Mesothelial cell of epicardium (in vitro differentiated cells): ENCODE measurements at places on chromosomes 12 and 14.
A peak's percentile ranks its signal among the peaks of the same experiment; 100 is the strongest.

GRCh38 chr12:12909995-12910420, 18.6 kb downstream of the GPRC5A start:
- no peak overlapping the region for H3K4me3 ChIP-seq
- H3K36me3 ChIP-seq = peaks cover 48% of the 10 kb centered on the region
- no peaks in the 10 kb centered on the region for H3K27me3 ChIP-seq
- peaks cover 32% of the 10 kb centered on the region for H3K4me1 ChIP-seq

GRCh38 chr12:67658486-67658885, 9.9 kb downstream of the DYRK2 start:
- peaks cover 30% of the 10 kb centered on the region for H3K4me1 ChIP-seq
- no peak overlapping the region for H3K27ac ChIP-seq
- DNase-seq = no peak
- no peak overlapping the region for H3K4me3 ChIP-seq

DNA sequence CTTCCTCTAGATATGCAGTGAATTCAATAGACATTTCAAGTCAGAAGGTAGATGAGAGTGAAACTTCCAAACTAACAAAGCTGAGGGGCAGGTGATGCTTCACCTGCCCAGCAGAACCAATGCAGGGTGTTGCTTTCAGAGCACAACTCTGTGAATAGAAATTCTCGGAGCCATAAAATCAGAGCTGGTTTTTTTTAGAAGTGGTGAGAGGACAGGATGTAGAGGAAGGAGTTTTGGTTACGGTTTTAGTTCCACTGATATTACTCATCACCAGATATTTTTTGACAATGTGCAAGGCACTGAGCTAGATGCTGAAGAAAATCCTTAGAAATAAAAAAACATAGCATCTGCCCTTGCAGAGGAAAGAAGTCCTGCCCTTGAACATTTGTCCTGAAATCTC, 62.2 kb downstream of the BMP4 start:
- no peak overlapping the region for H3K27ac ChIP-seq
- no peaks in the 10 kb centered on the region for H3K27me3 ChIP-seq
- peaks cover 8% of the 10 kb centered on the region for H3K4me1 ChIP-seq
- no peak for DNase-seq

GRCh38 chr14:37272569-37272968, 74.8 kb downstream of the MIPOL1 start:
- no peak for DNase-seq
- no peaks in the 10 kb centered on the region for H3K27me3 ChIP-seq

DNA sequence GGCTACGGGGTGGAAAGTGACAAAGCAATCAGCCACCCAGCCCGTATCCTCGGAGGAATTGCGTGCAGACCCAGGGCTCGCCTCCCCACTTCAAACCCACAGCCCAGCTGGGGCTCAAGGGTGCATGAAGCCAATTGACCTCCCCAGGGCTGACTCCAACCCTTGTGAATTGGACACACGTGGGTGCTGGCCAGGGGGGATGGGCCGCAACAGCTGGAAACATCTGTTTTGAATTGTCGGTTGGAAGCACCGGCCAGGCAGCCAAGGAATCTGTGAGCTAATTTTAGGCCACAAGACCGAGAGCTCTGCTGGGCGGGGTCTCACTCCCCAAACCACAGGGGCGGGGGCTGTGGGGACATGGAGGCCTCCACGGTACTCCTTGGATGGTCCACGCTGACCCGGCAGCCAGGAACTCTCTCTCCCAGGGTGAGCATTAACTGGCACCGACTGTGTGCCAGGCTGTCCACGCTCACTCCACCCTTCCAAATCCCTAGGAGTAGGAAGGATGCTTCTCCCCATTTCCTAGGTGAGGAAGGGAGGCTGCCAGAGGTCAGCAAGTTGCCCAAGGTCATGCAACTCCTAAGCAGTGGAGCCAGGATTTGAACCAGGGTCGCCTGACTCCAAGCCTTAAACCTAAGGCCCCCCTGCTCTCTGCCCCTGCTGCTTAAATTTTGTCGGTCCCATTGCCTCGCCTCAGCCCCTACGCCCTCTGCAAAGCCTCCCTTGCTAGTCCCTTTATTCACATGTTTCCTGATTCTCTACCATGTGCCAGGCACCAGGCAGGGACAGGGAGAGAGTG, 11.9 kb upstream of the TMEM119 start:
- no peaks in the 10 kb centered on the region for H3K27me3 ChIP-seq
- no peaks in the 10 kb centered on the region for H3K36me3 ChIP-seq
- no peak overlapping the region for H3K27ac ChIP-seq
- H3K4me1 ChIP-seq = peaks cover 3% of the 10 kb centered on the region
- peak; percentile 63 for DNase-seq

GRCh38 chr12:59904874-59905521, 309.2 kb downstream of the SLC16A7 start:
- DNase-seq = no peak
- no peaks in the 10 kb centered on the region for H3K27me3 ChIP-seq
- H3K4me1 ChIP-seq = no peaks in the 10 kb centered on the region
- no peak overlapping the region for H3K27ac ChIP-seq
- no peaks in the 10 kb centered on the region for H3K36me3 ChIP-seq

GRCh38 chr14:96590190-96590864, 88.1 kb downstream of the PAPOLA start:
- no peaks in the 10 kb centered on the region for H3K36me3 ChIP-seq
- no peaks in the 10 kb centered on the region for H3K4me1 ChIP-seq
- H3K4me3 ChIP-seq = no peak overlapping the region
- DNase-seq = no peak
- H3K27ac ChIP-seq = no peak overlapping the region
- peaks cover 22% of the 10 kb centered on the region for H3K27me3 ChIP-seq

- H3K27ac ChIP-seq = peak overlapping the region; percentile 99
- no peaks in the 10 kb centered on the region for H3K27me3 ChIP-seq
- peaks cover 4% of the 10 kb centered on the region for H3K36me3 ChIP-seq
- DNase-seq = peak; percentile 65
- H3K4me1 ChIP-seq = peaks cover 71% of the 10 kb centered on the region
Measured at GRCh38 chr12:124185971-124186686, 108.8 kb upstream of the RFLNA start.

GRCh38 chr14:79971330-79971729, 240.0 kb downstream of the DIO2 start:
- no peaks in the 10 kb centered on the region for H3K4me1 ChIP-seq
- no peak overlapping the region for H3K4me3 ChIP-seq
- no peak overlapping the region for H3K27ac ChIP-seq
- peaks cover 22% of the 10 kb centered on the region for H3K27me3 ChIP-seq
- no peak for DNase-seq

GRCh38 chr12:122961531-122962329, 4.5 kb downstream of the ABCB9 start:
- no peak overlapping the region for H3K27ac ChIP-seq
- H3K4me1 ChIP-seq = peaks cover 11% of the 10 kb centered on the region
- H3K36me3 ChIP-seq = peaks cover 4% of the 10 kb centered on the region
- no peak for DNase-seq
- no peak overlapping the region for H3K4me3 ChIP-seq
- H3K27me3 ChIP-seq = no peaks in the 10 kb centered on the region

DNA sequence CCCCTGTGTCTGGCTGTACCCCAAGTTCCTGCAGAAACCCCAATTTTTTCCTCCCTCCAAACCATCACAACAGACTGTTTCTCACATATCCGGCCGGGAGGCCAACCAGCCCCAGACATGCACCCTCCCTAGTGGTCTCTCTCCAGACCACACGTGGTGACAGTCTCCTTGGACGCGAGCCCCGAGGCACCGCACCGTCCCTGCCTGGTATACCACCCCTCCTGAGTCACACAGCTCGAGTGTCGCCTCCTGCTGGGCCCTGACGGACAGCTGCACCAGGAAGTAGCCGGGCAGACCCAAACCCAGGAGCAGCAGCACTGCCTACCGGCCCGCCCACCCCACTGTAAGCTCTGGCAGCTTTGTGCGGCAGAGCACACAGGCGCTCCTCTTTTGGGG, 97.4 kb downstream of the RFLNA start:
- no peak overlapping the region for H3K4me3 ChIP-seq
- H3K27me3 ChIP-seq = no peaks in the 10 kb centered on the region
- H3K4me1 ChIP-seq = peaks cover 52% of the 10 kb centered on the region
- H3K27ac ChIP-seq = peak overlapping the region; percentile 47
- no peak for DNase-seq

GRCh38 chr14:53295372-53295771, 142.2 kb upstream of the DDHD1 start:
- no peak overlapping the region for H3K27ac ChIP-seq
- no peak overlapping the region for H3K4me3 ChIP-seq
- no peaks in the 10 kb centered on the region for H3K27me3 ChIP-seq
- DNase-seq = no peak

GRCh38 chr12:78489990-78490389, 374.6 kb upstream of the SYT1 start:
- DNase-seq = no peak
- H3K27ac ChIP-seq = no peak overlapping the region
- H3K4me3 ChIP-seq = no peak overlapping the region
- peaks cover 5% of the 10 kb centered on the region for H3K4me1 ChIP-seq
- no peaks in the 10 kb centered on the region for H3K36me3 ChIP-seq

DNA sequence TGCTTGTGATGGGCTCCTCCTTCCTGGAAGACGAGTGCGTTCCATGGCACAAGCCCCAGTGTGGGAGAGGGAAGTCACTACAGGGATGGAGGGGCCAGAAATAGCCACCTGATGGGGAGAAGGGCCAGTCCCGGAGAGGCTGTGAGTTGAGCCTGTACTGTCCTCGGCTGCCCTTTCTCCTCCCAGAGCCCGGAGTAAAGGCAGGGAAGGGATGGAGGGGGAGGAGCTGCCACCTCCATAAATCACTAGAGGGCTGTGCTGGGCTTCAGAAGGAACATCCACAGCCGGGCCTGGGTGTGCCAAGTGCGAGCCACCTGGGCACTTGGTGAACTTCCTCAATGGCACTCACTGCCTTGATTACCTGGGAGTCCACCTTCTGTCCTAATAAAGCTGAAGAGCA, 110.1 kb downstream of the RBM19 start:
- no peaks in the 10 kb centered on the region for H3K27me3 ChIP-seq
- H3K36me3 ChIP-seq = no peaks in the 10 kb centered on the region
- no peaks in the 10 kb centered on the region for H3K4me1 ChIP-seq
- H3K27ac ChIP-seq = no peak overlapping the region
- DNase-seq = no peak

DNA sequence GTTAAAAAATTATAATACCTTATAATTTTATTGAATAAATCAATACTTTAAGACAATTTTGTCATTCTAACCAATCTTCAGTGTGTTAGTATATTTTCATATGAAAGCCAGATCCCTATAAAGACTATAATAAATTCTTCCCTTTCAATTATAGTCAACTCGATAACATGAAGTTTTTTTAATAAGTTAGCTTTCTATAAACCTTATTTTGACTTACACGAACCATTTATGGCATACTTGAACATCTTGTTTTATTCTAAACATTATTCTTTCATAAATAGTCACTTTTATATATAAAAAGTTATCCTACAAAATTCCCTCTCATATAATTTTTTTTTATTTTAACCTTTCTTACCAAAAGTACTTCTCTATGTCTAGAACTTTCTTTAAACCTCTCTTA, 1002.3 kb downstream of the TMEM121 start:
- DNase-seq = no peak
- peaks cover 2% of the 10 kb centered on the region for H3K36me3 ChIP-seq
- no peak overlapping the region for H3K27ac ChIP-seq
- H3K27me3 ChIP-seq = no peaks in the 10 kb centered on the region
- no peaks in the 10 kb centered on the region for H3K4me1 ChIP-seq
- H3K4me3 ChIP-seq = no peak overlapping the region

- H3K27me3 ChIP-seq = no peaks in the 10 kb centered on the region
- no peak for DNase-seq
- peaks cover 6% of the 10 kb centered on the region for H3K36me3 ChIP-seq
- no peak overlapping the region for H3K27ac ChIP-seq
- peaks cover 14% of the 10 kb centered on the region for H3K4me1 ChIP-seq
- no peak overlapping the region for H3K4me3 ChIP-seq
Measured at GRCh38 chr12:44078273-44078672, 242.4 kb downstream of the TMEM117 start.

- no peak overlapping the region for H3K27ac ChIP-seq
- H3K4me3 ChIP-seq = no peak overlapping the region
- no peaks in the 10 kb centered on the region for H3K36me3 ChIP-seq
- peaks cover 2% of the 10 kb centered on the region for H3K27me3 ChIP-seq
- no peak for DNase-seq
- H3K4me1 ChIP-seq = no peaks in the 10 kb centered on the region
Measured at GRCh38 chr14:97776890-97777558, 979.8 kb downstream of the VRK1 start.

- no peak overlapping the region for H3K4me3 ChIP-seq
- DNase-seq = no peak
- peaks cover 6% of the 10 kb centered on the region for H3K36me3 ChIP-seq
- peaks cover 38% of the 10 kb centered on the region for H3K4me1 ChIP-seq
- H3K27ac ChIP-seq = peak overlapping the region; percentile 45
- H3K27me3 ChIP-seq = no peaks in the 10 kb centered on the region
Measured at GRCh38 chr12:14836336-14837210, 6.8 kb downstream of the ART4 start.

- H3K4me3 ChIP-seq = peak overlapping the region; percentile 39
- peaks cover 33% of the 10 kb centered on the region for H3K4me1 ChIP-seq
- peaks cover 69% of the 10 kb centered on the region for H3K27me3 ChIP-seq
- peaks cover 5% of the 10 kb centered on the region for H3K36me3 ChIP-seq
- DNase-seq = no peak
Measured at GRCh38 chr12:116876151-116876869, 4.9 kb downstream of the HRK start.

GRCh38 chr14:34190717-34191116, 239.8 kb upstream of the EGLN3 start:
- no peaks in the 10 kb centered on the region for H3K4me1 ChIP-seq
- H3K27ac ChIP-seq = no peak overlapping the region
- H3K27me3 ChIP-seq = peaks cover 2% of the 10 kb centered on the region
- H3K36me3 ChIP-seq = no peaks in the 10 kb centered on the region
- no peak overlapping the region for H3K4me3 ChIP-seq

GRCh38 chr14:24329736-24330135, 5.1 kb downstream of the ADCY4 start:
- DNase-seq = no peak
- no peak overlapping the region for H3K4me3 ChIP-seq
- peaks cover 13% of the 10 kb centered on the region for H3K4me1 ChIP-seq
- no peak overlapping the region for H3K27ac ChIP-seq
- no peaks in the 10 kb centered on the region for H3K36me3 ChIP-seq

GRCh38 chr12:133129368-133130037, 571 bp downstream of the ZNF891 start:
- peak overlapping the region; percentile 96 for H3K4me3 ChIP-seq
- peak overlapping the region; percentile 100 for H3K27ac ChIP-seq
- peaks cover 14% of the 10 kb centered on the region for H3K4me1 ChIP-seq
- peaks cover 69% of the 10 kb centered on the region for H3K36me3 ChIP-seq

- H3K27me3 ChIP-seq = no peaks in the 10 kb centered on the region
- H3K4me1 ChIP-seq = peaks cover 24% of the 10 kb centered on the region
- H3K36me3 ChIP-seq = no peaks in the 10 kb centered on the region
Measured at GRCh38 chr14:34053666-34054065, 102.8 kb upstream of the EGLN3 start.

DNA sequence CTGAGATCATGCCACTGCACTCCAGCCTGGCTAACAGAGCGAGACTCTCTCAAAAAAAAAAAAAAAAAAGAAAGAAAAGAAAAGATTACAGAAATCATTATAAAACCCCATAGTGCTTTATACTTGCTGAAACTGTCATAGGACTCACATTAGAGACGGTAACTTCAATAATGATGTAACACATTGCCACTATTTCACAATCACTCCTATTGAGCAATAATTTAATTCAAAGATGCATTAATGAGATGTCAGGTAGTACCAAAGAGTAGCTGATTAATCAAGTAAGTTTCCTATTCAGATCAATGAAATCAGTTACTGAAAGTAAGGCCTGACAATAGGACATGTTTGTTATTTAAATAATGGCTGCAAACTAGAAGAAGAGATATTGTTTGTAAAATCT, 751.5 kb upstream of the ALG10B start:
- DNase-seq = no peak
- H3K27ac ChIP-seq = no peak overlapping the region
- H3K4me1 ChIP-seq = no peaks in the 10 kb centered on the region
- H3K4me3 ChIP-seq = no peak overlapping the region
- H3K36me3 ChIP-seq = no peaks in the 10 kb centered on the region
